ENCODE measurements at places on chromosomes 5 and 9.

DNA sequence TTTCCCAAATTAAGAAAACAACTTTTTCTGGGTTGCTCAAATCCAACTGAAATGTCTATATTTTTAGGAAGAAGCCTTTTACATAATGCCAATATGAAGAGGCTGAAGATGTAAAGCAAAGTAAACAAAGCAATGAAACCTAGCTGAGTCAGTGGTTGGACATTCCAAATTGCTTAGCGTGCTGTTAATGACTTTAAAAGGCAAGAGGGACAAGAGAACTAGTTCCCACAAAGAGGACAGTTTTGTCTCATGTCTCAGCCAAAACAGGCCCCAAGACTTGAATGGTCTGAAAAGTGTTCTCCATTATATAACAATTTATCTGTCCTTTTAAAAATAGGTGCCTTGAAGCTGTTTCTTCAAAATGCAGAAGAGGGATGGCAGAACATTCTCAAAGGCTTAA lies 407.0 kb downstream of the ENC1 start:
- no peak for DNase-seq

DNA sequence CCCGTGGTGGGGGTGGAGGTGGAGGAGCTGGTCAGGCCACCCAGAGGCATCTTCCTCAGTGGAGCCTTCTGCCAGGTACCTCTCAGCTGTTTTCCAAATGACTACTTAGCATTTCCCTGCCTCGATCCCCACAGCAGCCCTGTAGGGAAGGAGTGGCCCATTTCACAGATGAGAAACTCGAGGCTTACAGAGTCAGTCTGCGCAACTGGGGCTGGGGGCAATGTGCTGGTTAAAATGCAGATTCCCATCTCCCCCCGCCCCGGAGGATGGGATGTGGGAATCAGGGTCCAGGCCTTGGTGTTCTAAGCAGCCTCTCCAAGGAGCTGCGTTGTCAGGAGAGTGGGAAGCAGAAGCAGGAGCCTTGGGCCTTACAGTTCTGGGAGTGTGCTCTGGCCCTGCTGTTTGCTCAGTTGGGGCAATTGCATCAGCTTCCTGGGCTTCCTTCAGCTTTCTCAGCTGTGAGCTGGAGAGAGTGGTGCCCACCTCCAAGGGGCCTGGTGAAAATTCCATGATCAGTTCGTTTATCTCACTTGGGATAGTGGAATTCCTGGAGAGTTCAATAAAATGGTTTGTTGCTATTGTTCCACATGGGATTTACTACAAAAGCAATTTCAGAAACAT lies 19.4 kb downstream of the ERGIC1 start:
- no peak for DNase-seq

DNA sequence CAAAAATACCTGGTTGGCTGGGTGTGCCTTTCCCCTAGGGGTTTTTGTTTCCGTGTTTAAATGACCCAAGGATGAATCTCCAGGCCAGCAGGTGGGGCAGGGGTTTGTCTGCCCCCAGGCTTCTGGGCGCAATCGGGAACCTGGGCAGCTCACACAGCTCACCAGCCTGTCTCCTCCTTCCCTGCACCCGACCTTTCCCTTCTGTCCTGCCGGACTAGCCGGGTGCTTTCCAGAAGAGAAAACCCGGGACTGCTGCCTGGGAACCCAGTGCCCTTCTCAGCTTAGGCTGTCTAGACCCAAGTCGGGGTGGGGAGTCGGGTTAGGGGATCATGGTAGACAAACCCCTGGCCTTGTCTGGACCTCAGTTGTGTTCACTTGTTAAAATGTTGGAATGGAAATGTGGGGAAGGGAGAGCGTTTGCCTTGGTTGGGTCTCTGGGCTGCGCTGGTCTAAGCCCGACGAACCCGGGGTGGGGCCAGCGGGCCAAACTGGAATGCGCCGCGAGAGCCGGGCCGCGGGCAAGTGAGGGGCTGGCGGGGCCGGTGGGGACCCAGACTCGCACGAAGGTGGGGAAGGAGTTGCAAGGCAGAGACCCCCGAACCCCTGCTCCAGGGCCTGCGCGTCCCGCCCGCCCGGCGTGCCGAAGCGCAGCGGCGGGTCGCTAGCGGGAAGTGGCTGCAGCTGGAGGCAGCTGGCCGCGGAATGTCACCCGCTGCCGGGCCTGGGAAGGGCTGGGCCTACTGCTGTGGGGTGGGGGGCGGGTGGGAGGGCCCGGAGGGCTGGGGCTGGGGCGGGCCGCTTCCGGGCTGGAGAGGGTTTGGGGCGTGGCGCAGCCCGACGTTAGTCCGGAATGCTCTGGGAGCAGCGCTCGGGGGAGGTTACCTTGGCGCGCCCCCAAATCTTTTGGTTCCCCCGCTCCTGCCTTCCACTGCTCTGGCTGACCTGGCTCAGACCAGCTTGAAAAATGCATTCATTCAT lies 84.6 kb downstream of the DAB2IP start:
- DNase-seq = no peak

- DNase-seq = no peak
Measured at GRCh38 chr5:80125022-80125961, 90.1 kb downstream of the THBS4 start.

- no peak for DNase-seq
Measured at GRCh38 chr9:33017283-33018041, 7.6 kb upstream of the DNAJA1 start.

GRCh38 chr5:1745123-1745795 lies 54.4 kb downstream of the MRPL36 start:
- peak; percentile 2 for DNase-seq

DNA sequence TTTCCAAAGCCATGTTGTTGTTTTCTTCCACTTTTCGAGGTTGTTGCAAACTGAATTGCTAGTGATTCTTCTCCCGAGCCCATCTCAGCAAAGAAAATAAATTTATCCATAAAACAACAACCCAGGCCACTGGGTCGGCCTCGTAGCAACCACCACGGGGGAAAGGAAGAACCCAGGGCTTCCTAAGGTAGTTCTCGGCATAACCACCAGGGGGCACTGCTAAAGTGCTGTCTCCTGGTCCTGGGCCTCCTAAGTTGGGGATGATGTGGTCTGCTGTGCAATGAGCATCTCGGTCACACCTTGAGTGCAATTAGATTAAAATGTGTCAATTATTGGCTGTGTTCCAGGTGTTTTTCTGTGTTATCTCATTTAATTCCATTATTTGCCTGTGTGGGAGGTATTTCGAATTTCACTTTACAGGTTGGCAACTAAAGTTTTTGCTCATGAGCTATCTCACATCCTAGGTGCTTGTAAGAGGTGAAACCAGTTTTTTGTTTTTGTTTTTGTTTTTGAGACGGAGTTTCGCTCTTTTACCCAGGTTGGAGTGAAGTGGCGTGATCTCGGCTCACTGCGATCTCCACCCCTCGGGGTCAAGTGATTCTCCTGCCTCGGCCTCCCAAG lies 102.8 kb upstream of the DAP start:
- DNase-seq = peak; percentile 52

GRCh38 chr5:60677850-60678664 lies 21.9 kb downstream of the DEPDC1B start:
- DNase-seq = no peak

- DNase-seq = peak; percentile 87
Measured at GRCh38 chr5:143824851-143825720, 13.1 kb downstream of the HMHB1 start.

GRCh38 chr9:86324308-86324707 lies 29.9 kb downstream of the TUT7 start:
- DNase-seq = no peak

GRCh38 chr5:126998201-126998631 lies 32.1 kb downstream of the MARCHF3 start:
- DNase-seq = no peak

- no peak for DNase-seq
Measured at GRCh38 chr5:14728459-14728938, 64.0 kb downstream of the OTULIN start.
